ENCODE measurements at places on chromosomes 6 and 20. TPM values are rescaled to one million over a fixed set of nuclear protein-coding genes. Genes with fewer than 3 reads are reported as not detected.

DNA sequence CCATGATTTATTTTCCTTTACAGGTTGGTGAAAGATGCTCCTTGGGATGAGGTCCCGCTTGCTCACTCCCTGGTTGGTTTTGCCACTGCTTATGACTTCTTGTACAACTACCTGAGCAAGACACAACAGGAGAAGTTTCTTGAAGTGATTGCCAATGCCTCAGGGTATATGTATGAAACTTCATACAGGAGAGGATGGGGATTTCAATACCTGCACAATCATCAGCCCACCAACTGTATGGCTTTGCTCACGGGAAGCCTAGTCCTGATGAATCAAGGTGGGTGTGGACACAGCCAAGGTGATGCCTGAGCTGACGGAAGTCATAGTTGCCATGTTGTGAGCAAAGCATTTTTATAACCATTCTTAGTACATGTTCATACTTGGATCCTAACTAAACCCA lies 34.6 kb upstream of the CALHM6 start:
- DNase-seq = no peak

GRCh38 chr6:39444479-39445019 lies 122.0 kb upstream of the KCNK16 start:
- DNase-seq = no peak

DNA sequence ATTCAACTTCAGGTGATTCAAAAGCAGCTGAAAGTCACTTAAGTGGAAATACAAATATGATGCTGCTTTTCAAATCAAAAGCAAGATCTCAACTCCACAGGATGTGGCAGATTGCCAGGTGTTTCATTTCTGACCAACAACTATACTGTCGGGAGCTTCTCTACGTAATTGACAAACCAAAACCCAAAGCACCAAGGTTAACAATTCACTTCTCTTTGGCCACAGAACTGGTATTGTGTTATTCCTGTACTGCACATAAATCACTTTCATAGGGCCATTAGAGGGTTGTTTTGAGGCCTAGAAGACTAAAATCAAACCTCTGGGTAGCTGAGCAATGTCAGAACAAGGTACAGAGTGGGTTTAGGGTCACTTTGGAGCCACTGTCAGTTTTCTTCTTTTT lies 169.7 kb downstream of the HAO1 start:
- DNase-seq = no peak

DNA sequence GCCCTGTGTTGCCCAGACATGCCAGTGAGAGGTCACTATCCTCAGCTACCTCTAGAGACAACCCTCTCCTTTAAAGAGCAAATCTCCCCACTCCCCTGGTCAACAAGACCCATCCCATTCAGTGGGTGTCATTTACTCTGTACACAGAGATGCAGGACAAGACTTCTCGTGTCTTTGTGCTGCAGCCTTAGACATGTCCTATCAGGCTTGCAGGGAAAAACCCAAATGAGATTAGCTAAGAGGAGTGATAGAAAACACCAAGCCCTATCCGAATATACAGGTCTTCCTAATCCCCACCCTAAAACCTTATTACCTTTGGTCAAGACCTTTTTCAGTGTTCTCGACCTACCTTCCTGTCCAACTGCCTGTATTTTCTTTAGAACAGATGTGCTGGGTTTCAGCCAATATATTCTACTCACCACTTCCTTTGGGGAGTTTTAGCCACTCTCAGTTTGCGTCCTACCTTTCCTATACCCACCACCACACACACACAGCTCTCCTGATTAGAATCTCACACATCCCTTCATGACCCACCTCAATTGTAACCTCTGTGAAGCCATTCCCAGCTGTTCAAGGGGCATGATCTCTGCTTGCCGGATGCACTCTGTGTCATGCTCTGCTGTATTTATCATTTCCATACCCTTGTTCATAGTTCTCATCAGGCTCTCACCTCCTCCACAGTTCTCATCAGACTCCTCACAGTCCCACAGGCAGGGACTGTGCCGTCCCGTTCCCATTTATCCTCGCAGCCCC lies 39.7 kb downstream of the TRAM2 start:
- DNase-seq = no peak

GRCh38 chr6:123203928-123204327 lies 207.9 kb downstream of the CLVS2 start:
- no peak for DNase-seq

GRCh38 chr20:43903953-43904826 lies 10.5 kb upstream of the TOX2 start:
- no peak for DNase-seq

DNA sequence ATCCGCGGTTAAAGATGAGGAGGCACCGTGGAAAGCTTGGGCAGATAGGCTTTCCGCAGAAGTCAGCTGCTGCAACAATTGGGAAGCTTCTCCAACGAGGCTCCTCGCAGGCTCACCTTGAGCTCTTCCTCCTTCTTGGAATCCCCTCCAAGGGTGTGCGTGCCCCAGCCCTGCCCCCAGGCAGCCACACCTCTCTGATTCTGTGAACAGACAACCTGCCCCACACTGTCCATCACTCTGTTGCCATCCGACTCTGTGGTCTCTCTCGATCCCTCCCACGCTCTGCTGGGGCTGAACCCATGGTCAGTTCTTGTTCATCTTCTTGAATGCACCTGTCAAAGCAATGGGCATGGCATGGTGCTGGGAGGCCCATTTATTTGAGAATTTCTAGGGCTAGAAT lies 31.5 kb downstream of the PACSIN1 start:
- DNase-seq = no peak

DNA sequence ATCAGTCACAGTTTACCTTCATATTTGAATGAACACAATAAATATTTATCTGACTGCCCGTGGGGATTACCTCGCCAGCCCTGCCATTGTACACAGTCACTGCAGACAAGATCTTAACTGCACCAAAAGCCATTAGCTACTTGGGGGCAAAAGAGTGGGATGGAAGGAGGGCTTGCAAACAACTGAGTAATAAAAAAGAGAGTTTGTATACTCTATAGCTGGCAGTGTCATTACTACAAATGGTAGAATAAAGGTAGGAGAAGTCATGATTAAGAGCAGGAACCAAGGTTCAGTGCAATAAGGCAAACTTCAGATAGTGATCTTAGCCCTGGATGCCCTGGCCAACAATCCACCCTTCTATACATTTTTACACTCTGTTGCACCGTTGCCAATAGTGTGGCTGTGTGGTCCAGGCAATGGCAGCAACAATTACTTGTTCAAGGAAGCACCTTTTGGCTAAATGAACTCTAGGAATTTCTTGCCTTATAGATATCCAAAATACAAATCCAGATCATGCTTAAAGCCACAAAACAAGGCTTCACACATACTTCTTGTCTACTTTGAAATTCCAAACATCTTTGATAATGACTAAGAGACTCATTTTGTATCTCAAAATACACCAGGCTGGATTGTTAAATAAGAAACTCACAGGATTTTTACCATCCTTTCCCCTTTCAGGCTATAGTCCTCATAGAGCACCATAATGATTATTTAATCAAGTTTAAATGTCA lies 955.4 kb upstream of the ADGRB3 start:
- DNase-seq = no peak

SRSF12 gene
- 3.8 TPM for polyA plus RNA-seq

CDYL gene
- polyA plus RNA-seq = 16.3 TPM

ACTR5 gene
- 5.9 TPM for polyA plus RNA-seq

CNKSR3 gene
- 13.4 TPM for polyA plus RNA-seq
